ENCODE measurements at places on chromosomes 11 and 22. TPM values are rescaled to one million over a fixed set of nuclear protein-coding genes. Genes with fewer than 3 reads are reported as not detected.

DNA sequence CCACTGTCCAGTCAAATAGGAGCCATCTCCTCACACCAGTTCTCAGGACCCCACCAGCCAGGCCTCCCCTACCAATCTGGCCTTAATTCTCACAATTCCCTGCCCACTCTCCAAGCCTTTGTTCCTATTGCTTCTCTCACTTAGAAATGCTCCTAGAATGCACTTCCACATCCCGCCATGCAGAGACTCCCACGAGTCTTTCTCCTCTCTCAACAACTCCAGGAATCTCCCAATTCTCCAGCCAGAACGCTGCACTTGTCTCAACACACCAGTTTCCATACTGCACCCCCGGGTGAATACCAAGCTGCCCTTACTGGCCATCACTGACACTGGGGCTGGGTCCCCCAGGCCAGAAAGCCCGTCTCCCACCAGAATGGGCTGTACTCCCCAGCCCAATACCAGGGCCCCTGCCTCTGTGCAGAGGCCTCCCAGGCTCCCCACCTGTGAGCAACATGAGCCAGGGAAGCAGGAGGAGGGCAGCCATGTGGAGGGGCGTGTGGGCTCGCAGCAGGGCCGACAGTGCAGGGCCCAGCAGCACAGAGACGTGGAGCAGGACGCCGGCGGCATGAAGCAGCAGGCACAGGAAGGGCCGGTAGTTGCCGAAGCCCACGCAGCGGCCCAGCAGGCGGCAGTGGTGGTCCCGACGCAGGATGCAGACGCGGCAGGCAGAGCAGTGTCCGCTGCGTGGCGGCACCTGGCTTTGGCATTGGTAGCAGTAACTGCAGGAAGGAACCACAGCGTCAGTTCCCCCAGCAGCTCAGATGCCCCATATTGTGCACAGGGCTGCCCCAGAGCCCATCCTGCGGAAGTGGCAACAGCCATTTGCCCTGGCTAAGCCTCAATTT is 2.4 kb downstream of the ZDHHC24 start:
- no peak overlapping the region for H3K27ac ChIP-seq
- H3K36me3 ChIP-seq: no peaks in the 10 kb centered on the region
- no peaks in the 10 kb centered on the region for H3K27me3 ChIP-seq
- no peak overlapping the region for H3K4me3 ChIP-seq
- H3K4me1 ChIP-seq: no peaks in the 10 kb centered on the region

DNA sequence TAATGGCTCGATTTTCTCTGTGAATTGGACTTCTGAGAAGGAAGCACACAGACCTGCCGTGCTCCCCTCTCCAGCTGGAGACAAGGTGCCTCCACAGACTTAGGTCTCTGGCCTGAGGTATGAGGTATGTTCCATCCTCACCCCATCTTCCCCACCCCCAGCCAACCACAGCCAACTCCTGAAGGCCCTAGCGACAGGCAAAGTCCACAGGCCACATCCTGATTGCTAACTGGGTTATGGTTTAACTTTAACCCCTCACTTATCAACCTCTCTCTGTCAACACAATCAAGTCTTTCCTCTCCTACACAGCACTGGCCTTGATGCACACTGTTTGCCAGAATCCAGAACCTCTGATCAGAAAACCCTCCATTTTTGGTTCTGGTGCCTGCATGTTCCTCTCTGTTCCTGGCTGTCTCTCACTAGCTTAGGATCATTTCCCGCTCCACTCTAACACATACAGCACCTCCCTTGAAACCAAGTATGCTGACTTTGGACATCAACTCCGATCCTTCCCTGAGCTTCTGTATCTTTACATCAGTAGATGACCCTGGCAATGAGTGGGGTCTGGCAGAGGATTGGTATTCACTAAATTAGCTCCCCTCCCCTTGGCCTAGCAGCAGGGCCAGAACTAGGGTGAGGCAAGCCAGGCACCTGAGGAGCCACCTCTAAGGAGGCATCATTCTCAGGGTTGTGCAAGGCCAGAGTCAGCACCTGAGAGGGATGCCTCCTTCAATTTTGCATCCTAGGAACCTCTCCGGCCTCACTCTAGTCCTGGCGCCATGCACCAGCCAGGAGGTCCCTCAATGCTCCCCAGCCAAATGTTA is 22.0 kb downstream of the JAML start:
- DNase-seq: no peak
- H3K36me3 ChIP-seq: no peaks in the 10 kb centered on the region
- peaks cover 9% of the 10 kb centered on the region for H3K4me1 ChIP-seq

- H3K27me3 ChIP-seq: no peaks in the 10 kb centered on the region
- H3K4me1 ChIP-seq: no peaks in the 10 kb centered on the region
- H3K27ac ChIP-seq: no peak overlapping the region
- no peak for DNase-seq
Measured at GRCh38 chr11:29211202-29211601, 805.6 kb downstream of the KCNA4 start.

DNA sequence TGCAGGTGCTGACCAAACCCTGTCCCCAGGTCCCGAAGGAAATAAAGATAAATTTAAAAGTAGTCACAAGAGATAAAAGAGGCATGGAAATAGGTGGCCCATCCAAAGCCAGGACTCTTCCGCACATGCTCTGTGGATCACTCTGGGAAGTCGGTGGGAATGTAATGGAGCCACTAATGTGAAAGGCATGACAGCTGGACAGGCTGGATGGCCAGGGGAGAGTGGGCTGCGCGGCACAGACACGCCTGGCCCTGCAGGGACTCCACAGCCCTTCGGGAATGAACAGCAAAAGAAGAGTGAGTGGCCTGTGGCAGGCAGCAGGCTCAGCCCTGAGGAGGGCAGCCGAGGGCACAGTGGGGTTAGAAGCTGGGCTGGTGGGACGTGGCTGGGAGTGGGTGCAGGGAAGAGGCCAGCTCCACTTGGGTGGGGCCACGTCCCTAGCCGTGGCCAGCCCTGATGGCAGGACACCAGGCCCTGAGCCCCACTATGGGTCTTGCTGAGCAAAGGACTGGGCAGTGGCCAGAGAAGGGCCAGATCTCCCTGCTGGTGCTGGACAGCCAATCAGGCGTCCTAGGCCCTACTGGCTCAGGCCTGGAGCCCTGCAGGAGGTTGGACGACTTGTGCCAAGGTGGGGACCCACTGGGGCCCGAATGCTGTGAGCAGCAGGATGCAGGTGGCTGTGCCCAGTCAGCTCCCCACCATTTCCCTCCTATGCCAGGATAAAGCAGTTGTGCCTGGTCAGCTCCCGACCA is 31.3 kb upstream of the GNB1L start:
- peak; percentile 44 for DNase-seq
- H3K36me3 ChIP-seq: no peaks in the 10 kb centered on the region
- no peak overlapping the region for H3K27ac ChIP-seq

DNA sequence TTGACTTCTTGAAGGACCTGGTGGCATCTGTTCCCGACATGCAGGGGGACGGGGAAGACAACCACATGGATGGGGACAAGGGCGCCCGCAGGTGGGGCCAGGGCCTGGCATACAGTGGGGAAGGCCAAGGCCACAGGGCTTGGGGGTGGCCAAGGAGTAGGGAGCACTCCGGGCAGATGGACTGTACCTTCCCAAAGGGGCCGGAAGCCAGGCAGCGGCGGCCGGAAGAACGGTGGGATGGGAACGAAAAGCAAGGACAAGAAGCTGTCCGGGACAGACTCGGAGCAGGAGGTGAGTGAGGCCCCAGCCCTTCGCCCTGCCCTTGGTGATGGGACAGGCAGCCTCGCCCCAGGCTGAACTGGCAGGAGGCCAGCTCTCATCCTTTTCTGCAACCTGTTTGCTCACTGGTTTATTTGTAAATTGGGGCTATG is 1.2 kb downstream of the DRAP1 start:
- H3K27ac ChIP-seq: no peak overlapping the region
- H3K4me1 ChIP-seq: peaks cover 7% of the 10 kb centered on the region
- no peak for DNase-seq
- H3K36me3 ChIP-seq: peaks cover 15% of the 10 kb centered on the region
- peak overlapping the region; percentile 84 for H3K4me3 ChIP-seq

DNA sequence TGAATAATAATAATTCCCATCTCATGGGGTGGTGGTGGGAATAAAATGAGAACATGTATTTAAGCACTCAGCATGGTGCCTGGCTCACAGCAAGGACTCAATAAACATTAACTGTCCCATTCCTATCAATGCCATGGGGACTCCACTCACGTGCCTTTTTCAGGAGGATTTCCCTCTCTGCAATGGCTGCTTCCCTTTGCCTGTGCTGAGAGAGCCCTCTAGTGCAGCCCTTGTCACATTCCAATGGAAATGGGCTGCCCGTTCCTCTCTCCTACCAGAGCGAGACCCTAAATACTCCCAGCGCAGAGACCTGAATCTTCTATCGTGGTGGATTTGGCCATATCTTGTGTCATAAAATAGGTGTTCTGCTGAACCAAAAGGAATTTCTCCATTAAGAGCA is 621.5 kb upstream of the B3GAT1 start:
- H3K27me3 ChIP-seq: no peaks in the 10 kb centered on the region
- H3K36me3 ChIP-seq: no peaks in the 10 kb centered on the region
- H3K4me3 ChIP-seq: no peak overlapping the region
- DNase-seq: peak; percentile 88

DUSP8 gene
- 4.7 TPM for total RNA-seq

JAM3 gene
- 38.4 TPM for total RNA-seq

DNA sequence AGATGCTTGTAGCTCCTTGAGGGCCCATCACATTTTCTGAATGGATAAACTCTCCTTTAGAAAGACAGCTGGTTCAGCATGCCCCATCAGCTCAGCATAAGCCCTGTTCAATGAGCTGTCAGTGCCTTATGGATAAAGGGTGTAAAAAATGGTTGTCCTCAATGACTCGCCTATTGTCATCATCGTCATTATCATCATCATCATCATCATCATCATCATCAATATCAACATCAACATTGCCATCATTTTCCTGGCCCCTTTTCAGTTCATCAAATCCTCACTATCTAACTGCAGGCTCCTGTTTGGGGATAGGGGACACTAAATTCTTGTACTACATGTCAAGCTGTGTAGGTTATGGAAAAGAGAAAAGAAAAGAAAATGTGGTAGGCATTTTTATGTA is 310.7 kb upstream of the MTNR1B start:
- no peak overlapping the region for H3K27ac ChIP-seq
- no peaks in the 10 kb centered on the region for H3K27me3 ChIP-seq
- no peak overlapping the region for H3K4me3 ChIP-seq
- no peak for DNase-seq
- no peaks in the 10 kb centered on the region for H3K4me1 ChIP-seq

- H3K4me3 ChIP-seq: no peak overlapping the region
- H3K4me1 ChIP-seq: no peaks in the 10 kb centered on the region
- H3K36me3 ChIP-seq: no peaks in the 10 kb centered on the region
- no peak overlapping the region for H3K27ac ChIP-seq
- no peaks in the 10 kb centered on the region for H3K27me3 ChIP-seq
Measured at GRCh38 chr11:11036185-11036847, 178.5 kb upstream of the ZBED5 start.

USH1C gene
- total RNA-seq: 0.95 TPM

GRCh38 chr11:9956483-9956882 is 292.6 kb downstream of the SWAP70 start:
- H3K27me3 ChIP-seq: no peaks in the 10 kb centered on the region
- no peaks in the 10 kb centered on the region for H3K4me1 ChIP-seq
- no peak overlapping the region for H3K4me3 ChIP-seq
- peaks cover 4% of the 10 kb centered on the region for H3K36me3 ChIP-seq
- no peak for DNase-seq
- no peak overlapping the region for H3K27ac ChIP-seq

TEAD1 gene
- 94.4 TPM for total RNA-seq

DNA sequence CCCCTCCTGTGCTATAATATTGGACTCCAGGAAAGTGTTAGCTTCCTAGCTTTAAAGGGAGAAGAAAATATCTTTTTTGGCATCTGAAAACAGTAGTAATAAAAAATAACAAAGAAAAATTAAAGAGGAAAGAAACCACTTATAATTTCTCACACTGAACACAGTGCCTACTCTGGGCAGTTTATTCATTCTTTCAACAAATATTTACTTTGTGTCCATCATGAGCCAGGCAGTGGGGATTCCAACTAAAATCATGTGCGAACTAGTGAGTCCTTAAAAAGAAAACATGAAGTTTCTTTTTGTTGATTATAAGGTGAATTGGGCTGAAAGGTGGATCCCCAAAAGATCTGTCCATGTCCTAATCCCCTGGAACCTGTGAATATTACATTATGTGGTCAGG is 16.0 kb upstream of the ELF5 start:
- no peaks in the 10 kb centered on the region for H3K36me3 ChIP-seq
- no peaks in the 10 kb centered on the region for H3K4me1 ChIP-seq
- no peak for DNase-seq
- no peaks in the 10 kb centered on the region for H3K27me3 ChIP-seq
- H3K27ac ChIP-seq: no peak overlapping the region
- no peak overlapping the region for H3K4me3 ChIP-seq

FOLR2 gene
- not detected for total RNA-seq

- no peaks in the 10 kb centered on the region for H3K36me3 ChIP-seq
- no peaks in the 10 kb centered on the region for H3K4me1 ChIP-seq
- no peaks in the 10 kb centered on the region for H3K27me3 ChIP-seq
- peak overlapping the region; percentile 97 for H3K27ac ChIP-seq
- H3K4me3 ChIP-seq: no peak overlapping the region
Measured at GRCh38 chr11:45502226-45502545, 163.2 kb downstream of the CHST1 start.

KRTAP5-6 gene
- not detected for total RNA-seq

UBASH3B gene
- 1.9 TPM for total RNA-seq

SUSD2 gene
- 1.8 TPM for total RNA-seq

- no peaks in the 10 kb centered on the region for H3K4me1 ChIP-seq
- no peak overlapping the region for H3K27ac ChIP-seq
- no peak overlapping the region for H3K4me3 ChIP-seq
- H3K27me3 ChIP-seq: no peaks in the 10 kb centered on the region
- no peak for DNase-seq
Measured at GRCh38 chr22:43740587-43741270, 71.4 kb downstream of the EFCAB6 start.

OR52N4 gene
- total RNA-seq: not detected

ST13 gene
- 324 TPM for total RNA-seq

- DNase-seq: no peak
- no peaks in the 10 kb centered on the region for H3K4me1 ChIP-seq
- H3K4me3 ChIP-seq: no peak overlapping the region
Measured at GRCh38 chr22:38450234-38450797, 4.7 kb downstream of the KCNJ4 start.

DNA sequence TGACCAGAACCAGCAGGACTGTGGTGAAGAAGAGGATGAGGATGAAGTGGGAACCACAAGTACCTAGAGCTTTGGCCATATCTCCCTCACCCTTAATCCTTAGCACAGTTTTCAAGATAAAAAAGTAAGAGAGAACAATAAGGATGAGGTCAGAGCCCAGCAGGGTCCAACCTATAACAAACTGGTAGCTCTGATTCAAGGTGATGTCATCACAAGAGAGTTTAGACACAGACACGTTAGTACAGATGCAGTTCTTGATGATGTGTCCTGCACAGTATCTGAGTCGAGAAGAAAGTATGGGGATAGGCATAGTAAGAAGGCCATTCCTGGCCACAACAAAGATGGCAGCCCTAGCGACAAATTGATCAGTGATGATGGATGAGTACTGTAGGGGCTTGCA is 586 bp downstream of the OR56A5 start:
- no peaks in the 10 kb centered on the region for H3K36me3 ChIP-seq
- H3K27ac ChIP-seq: no peak overlapping the region
- no peaks in the 10 kb centered on the region for H3K4me1 ChIP-seq
- H3K27me3 ChIP-seq: no peaks in the 10 kb centered on the region
- no peak for DNase-seq

Data from endodermal cell (in vitro differentiated cells).